ENCODE measurements at places on chromosomes 5 and 9.

DNA sequence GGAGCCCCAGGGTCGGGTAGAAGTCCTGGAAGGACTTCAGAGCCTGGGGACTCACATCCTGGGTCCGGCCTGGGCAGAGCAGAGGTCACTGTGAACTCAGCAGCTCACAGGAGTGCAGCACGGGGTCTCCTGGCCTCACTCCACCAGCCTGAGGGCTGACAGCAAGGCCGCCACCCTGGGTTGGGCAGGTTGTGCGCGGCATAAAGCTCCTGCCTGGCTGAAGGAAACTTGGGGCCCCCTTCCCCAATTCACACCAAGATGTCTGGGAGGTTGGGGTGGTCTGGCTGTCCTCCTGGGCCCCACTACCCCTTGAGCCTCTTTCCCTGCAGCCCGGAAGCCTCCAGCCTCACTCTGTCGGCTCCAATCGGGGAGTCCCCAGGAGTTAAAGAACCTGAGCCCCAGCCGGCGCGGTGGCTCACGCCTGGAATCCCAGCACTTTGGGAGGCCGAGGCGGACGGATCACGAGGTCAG lies 2.1 kb downstream of the LCN15 start:
- DNase-seq, result no peak

GRCh38 chr5:128407944-128408343 lies 130.1 kb downstream of the FBN2 start:
- DNase-seq, result no peak

DNA sequence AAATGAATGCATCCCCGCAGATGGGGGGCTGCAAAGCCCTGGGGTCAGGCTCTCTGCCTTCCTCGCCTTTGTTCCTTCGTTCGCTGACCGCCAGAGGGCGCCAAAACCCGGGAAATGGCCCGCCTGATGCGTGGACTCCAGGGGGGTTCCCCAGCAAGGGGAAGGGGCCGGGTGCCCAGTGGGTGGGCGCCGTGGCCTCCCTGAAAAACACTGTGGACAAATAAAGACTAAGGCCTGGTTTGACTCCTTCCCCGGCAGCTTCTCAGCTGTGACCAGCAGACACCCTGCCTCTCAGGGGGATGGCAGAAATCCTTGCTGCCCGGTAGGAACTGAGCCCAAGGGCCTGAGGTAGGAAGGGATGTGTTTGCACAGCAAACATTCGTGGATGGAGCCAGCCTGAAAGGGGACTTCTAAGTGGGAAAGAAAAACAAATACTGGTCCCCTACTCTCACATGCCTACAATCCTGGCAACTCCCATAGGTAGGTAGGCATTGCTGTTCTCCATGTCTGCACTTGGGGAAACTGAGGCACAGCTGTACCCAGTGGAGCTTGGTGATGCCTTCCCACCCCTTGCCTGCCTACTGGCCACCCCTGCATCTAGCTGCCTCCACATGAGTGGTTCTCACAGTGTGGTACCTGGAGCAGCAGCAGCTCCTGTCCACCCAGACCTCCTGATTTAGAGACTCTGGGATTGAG lies 57.7 kb downstream of the DUSP1 start:
- peak; percentile 77 for DNase-seq

DNA sequence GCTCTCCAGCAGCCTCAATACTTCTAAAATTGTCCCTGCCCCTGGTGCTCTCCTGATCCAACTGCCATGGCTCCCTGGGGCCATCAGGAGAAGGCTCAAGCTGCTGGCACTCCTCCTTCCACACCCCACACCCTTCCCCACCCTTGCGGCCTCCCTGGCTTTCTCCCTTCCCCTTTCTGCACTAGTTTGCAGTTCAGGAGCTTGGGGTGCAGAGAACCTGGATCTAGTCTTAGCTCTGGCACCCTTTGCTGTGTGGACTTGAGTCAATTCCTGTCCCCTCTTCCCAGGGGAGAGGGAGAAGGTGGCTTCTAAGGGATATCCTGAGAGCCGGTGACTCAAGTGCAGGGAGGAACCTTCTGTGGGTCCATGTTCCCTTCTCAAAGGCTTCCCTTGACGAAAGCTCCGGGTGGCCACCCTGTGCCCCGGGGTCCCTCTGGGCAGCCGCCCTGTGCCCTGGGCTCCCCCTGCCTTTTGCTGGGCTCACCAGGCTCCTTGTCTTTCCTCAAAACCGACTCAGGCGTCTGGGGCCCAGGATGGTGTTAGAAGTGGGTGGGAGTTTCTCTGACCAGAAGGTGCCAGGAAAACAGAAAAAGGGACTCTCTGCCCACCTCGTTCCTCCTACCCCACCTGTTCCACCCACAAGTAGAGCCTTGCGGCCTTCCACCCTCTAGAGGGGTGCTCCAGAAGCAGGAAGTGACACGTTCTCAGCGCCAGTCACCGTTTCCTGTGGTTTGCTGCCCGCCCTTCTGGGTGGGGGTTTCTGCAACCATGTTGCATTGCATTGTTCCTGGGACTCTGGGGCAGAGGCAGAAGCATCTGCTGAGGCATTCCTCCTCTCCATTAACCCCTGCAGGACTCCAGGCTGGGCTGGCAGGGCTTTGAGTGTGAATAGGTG lies 15.0 kb downstream of the GLIPR2 start:
- peak; percentile 75 for DNase-seq

- DNase-seq, result no peak
Measured at GRCh38 chr9:95025213-95026147, 292.0 kb downstream of the FANCC start.

Data from effector CD8-positive, alpha-beta T cell (primary cell).